Activated T-cell treated with anti-CD3 and anti-CD28 coated beads, Interleukin-2, amount 50 U/mL, for 72 hours (primary cell): ENCODE measurements at places on chromosomes 5 and 9.

DNA sequence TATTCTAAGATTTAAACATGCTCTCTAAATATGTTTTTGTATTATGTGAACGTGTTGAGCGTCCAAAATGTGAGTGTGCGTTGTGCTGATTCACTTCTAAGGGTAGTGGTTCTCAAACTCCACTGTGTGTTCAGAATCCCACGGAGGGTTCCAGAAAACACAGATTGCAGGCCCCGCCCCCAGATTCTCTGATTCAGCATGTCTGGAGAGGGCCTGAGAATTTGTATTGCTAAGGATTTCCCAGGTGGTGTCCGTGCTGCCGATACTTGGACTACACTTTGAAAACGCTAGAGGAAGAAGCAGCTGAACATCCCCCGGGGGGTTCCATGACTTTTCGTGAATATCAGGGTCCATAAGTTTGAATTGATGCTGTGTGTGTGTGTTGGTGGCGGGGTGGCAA lies 1043.2 kb upstream of the WWC1 start:
- no peaks in the 10 kb centered on the region for H3K4me1 ChIP-seq
- DNase-seq: no peak
- H3K27me3 ChIP-seq: no peaks in the 10 kb centered on the region
- H3K36me3 ChIP-seq: no peaks in the 10 kb centered on the region
- no peak overlapping the region for H3K27ac ChIP-seq

- H3K27me3 ChIP-seq: no peaks in the 10 kb centered on the region
- H3K4me3 ChIP-seq: no peak overlapping the region
- DNase-seq: no peak
Observed at GRCh38 chr5:109917154-109917546, 227.4 kb downstream of the MAN2A1 start.

- no peaks in the 10 kb centered on the region for H3K36me3 ChIP-seq
- DNase-seq: no peak
- no peak overlapping the region for H3K27ac ChIP-seq
- H3K4me3 ChIP-seq: no peak overlapping the region
- H3K4me1 ChIP-seq: no peaks in the 10 kb centered on the region
- H3K27me3 ChIP-seq: no peaks in the 10 kb centered on the region
Observed at GRCh38 chr5:164832516-164832915, 1327.1 kb downstream of the MAT2B start.

DNA sequence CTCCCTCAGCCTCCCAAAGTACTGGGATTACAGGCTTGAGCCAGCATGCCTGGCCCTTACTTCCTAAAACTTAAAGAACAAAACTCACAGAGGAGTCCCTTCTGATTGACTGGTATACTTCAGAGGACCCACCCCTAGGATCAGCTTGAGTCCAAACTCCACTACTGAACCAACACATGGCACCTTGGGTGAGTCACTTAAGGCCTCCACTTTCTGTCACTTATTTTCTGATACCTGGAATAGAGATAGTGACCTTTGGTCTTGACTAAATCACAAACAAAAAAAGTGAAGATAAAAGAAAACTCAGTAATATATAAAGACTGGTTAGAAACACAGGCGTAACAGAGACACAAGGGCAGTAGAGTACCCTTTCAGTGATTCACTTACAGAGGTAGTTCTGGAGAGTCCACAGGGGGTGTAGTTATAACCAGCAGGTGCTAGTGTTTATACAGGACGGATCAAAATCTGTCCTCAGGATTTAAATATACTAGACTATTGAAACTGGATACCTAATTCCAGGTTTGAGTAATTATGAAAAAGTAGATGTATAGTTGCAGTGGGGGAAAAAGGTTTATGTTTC lies 274.3 kb upstream of the ANKRD55 start:
- H3K36me3 ChIP-seq: no peaks in the 10 kb centered on the region
- no peak overlapping the region for H3K4me3 ChIP-seq
- DNase-seq: no peak

DNA sequence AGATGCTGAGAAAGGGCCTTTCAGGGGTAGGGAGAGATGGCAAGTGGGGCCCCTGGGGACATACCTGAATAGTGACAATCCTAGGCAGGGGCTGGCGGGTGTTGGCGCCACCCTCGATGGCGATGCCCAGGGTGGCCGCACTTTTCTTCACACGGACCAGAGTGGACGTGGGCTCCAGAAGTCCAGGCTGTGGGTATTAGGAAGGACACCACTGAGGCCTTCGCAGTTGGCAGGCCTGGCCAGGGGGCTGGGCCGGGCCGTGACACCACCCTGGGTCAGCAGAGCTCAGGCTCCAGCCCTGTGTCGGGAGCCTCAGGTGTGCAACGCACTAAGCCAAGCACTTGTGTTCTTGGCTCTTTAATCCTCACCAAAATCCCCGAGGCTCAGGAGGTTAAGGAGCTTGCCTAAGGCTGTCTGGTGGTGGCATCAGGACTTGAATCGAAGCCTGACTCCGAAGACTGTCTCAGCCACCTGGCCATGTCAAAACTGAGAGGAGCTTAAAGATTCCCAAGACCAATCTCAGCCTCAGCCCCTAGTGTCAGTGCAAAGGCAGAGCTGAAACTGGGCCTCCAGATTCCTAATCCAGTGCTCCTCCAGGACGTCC lies 15.5 kb upstream of the AKNA start:
- no peak for DNase-seq
- H3K4me1 ChIP-seq: peaks cover 5% of the 10 kb centered on the region
- no peaks in the 10 kb centered on the region for H3K27me3 ChIP-seq
- H3K4me3 ChIP-seq: no peak overlapping the region
- no peak overlapping the region for H3K27ac ChIP-seq
- no peaks in the 10 kb centered on the region for H3K36me3 ChIP-seq

GRCh38 chr5:76016258-76016657 lies 66.9 kb upstream of the SV2C start:
- H3K27me3 ChIP-seq: peaks cover 20% of the 10 kb centered on the region
- peaks cover 2% of the 10 kb centered on the region for H3K36me3 ChIP-seq
- H3K27ac ChIP-seq: no peak overlapping the region
- DNase-seq: no peak
- H3K4me3 ChIP-seq: no peak overlapping the region
- H3K4me1 ChIP-seq: no peaks in the 10 kb centered on the region

- no peak overlapping the region for H3K27ac ChIP-seq
- no peak for DNase-seq
- no peaks in the 10 kb centered on the region for H3K4me1 ChIP-seq
- H3K4me3 ChIP-seq: no peak overlapping the region
- peaks cover 2% of the 10 kb centered on the region for H3K36me3 ChIP-seq
Observed at GRCh38 chr9:19223724-19224123, 6.8 kb upstream of the DENND4C start.

DNA sequence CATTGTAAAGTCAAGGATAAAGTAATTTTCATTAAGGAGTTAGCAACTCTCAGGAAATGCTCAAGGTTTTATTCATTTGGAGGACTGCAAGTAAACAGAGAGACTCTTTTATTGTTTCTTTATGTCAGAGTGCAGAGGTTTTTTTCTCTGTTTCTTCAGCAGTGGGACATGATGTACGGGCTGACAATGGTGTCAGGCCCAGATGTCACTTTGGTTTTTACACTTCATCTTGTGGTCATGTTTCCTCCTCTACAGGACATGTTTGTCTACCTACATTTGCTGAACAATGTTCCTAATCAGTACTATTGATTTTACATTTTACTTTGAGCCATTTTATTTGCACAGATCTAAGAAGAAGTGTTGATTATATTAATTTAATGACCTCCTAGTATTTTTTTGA lies 72.8 kb upstream of the PARP8 start:
- no peaks in the 10 kb centered on the region for H3K27me3 ChIP-seq
- peaks cover 63% of the 10 kb centered on the region for H3K4me1 ChIP-seq

GRCh38 chr5:9441610-9442009 lies 104.3 kb downstream of the SEMA5A start:
- H3K27me3 ChIP-seq: no peaks in the 10 kb centered on the region
- H3K4me1 ChIP-seq: no peaks in the 10 kb centered on the region
- no peak for DNase-seq
- no peak overlapping the region for H3K27ac ChIP-seq
- no peak overlapping the region for H3K4me3 ChIP-seq
